ENCODE measurements at places on chromosomes 5 and 9.

GRCh38 chr5:75985077-75985476, 98.1 kb upstream of the SV2C start:
- DNase-seq = no peak

DNA sequence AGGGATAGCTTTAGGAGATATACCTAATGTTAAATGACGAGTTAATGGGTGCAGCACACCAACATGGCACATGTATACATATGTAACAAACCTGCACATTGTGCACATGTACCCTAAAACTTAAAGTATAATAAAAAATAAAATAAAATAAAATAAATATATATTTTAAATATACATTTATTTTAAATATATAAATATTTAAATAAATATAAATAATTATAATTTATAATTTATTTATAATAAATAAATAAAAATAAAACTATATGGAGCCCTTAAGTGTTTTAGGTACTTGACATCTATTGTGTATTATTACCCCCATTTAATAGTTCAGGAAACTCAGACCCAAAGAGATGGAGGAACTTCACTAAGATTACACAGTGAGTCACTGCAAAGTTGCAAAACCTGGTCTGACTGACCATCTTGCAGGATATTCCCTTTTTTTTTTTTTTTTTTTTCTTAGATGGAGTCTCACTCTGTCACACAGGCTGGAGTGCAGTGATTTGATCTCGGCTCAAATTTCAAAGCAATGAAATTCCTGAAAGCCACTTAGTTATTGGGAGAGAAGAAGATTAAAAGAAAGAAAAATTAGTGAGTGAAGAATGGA, 5.8 kb upstream of the C5orf52 start:
- DNase-seq = no peak

DNA sequence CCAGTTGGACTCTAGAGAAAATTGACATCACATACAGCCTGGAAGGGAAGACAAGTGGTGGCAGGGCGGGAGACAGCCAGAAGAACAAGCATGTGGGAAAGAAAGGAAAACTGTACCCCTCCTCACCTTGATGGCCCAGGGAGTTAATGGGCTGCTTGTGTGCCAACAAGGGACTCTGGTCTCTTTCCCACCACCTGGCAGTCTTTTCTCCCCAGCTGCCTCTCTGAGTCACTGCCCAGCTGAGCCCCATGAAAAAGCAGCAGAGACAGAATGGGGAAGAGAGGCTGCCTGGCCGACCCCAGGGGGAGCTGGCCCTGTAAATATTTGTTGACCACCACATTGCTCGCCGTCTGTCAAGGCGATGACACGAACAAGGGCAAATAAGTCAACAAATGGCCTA, 359.4 kb downstream of the ENC1 start:
- DNase-seq = no peak

- no peak for DNase-seq
Measured at GRCh38 chr5:142425286-142426065, 100.7 kb upstream of the SPRY4 start.
